ENCODE measurements at places on chromosomes 13 and 19. TPM values are rescaled to one million over a fixed set of nuclear protein-coding genes. Genes with fewer than 3 reads are reported as not detected.

The SIAH3 gene
- total RNA-seq = 0.07 TPM

The LMTK3 gene
- total RNA-seq = 3.0 TPM

GRCh38 chr19:52115526-52116053 lies 20.0 kb upstream of the ZNF841 start:
- DNase-seq = no peak

GRCh38 chr13:45361596-45362206 lies 20.7 kb upstream of the TPT1 start:
- no peak for DNase-seq

The CYP4F8 gene
- not detected for total RNA-seq

DNA sequence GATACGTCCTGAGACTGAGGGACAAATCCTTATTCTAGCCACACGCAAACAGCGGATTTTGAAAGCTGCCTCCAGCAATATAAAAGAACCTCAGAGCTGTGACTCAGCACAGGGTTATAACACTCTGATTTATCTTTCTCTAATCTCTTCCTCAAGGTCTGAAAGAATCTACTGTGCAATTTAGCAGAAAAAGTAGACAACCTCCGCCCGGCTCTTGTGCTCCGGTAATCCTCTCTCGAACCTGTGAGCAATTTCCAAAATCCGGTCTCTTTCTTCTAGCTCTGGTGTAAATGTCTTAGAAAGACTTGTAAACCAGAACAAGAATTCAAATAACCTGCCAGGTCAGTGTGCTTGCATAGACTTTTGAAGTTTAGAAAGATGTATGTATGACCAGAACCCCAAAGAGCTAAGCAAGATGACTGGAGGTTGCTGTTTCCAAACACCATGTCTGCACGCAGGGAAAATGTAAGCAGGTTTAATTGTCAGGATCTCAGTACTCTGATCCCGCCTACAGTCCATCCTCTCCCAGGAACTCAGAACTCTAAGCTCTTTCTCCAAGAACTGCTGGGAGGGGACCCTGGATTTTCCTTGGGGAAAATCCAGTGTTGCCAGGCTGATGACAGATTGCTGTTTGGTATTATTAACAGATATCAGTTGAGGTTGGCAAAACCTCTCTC lies 338.1 kb downstream of the RFC3 start:
- DNase-seq = no peak

- DNase-seq = no peak
Measured at GRCh38 chr19:27751044-27751391, 1461.9 kb downstream of the UQCRFS1 start.

DNA sequence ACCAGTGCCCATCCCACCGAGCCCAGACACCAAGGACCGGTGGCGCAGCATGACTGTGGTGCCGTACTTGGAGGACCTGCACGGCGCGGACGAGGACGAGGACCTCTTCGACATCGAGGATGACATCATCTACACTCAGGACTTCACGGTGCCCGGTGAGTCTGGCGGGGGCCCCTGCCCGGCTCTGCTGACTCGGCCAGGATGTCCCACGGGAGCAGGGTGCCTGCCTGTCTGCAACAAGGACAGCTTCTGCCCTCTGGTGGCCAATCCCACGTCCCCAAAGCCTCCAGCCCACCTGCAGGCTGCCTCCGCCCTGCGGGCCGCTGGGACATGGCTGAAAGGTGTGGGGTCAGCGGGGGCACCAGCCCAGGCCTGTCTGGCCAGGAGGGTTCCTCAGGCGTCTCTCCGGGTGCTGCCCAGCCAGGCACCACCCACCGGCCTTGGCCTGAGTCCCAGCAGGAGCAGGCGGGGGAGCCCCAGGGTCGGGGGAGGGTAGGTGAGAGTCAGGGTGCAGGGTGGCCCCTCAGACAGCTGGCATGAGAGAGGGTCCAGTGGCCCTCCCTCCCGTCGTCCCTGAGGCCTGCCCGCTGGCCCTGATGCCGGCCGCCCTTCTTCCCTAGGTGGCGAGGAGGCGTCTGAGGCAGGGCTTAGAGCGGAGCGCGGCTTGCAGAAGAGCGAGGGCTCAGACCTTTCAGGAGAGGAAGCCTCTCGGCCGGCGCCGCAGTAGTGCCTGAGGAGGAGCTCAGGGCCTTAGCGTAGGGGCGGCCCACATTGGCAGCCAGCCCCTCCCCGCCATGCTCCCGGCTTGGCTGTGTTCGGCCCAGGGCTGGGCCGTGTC lies 14.6 kb downstream of the CBARP start:
- peak; percentile 95 for DNase-seq

The PTH2 gene
- total RNA-seq = not detected

- DNase-seq = no peak
Measured at GRCh38 chr19:1069009-1069779, 2.2 kb downstream of the ARHGAP45 start.

DNA sequence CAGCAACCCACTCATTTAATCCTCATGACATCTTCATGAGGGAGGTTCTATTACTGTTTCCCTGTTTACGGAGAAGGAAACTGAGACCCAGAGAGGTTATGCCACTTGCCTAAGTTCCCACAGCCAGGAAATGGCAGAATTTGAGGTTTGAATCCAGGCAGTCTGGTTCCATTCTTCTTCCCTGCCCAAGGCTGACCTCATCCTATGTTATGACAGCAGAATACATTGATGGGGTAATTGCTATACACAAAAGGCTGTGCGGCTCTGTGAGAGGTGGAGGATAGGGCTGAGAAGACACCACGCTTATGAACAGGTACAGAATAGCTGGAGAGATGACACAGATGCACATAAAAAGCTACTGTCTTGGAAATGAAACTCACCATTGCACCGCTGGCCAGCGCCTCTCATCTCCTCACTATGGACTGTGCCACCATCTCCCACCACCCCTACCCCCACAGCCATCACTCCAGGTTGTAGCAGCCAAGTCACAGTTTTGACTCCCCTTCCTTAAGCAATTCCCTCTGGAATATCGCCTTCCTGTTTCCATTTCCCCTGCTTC lies 11.5 kb downstream of the MAG start:
- no peak for DNase-seq

- no peak for DNase-seq
Measured at GRCh38 chr19:5030136-5030820, 61.4 kb downstream of the KDM4B start.

DNA sequence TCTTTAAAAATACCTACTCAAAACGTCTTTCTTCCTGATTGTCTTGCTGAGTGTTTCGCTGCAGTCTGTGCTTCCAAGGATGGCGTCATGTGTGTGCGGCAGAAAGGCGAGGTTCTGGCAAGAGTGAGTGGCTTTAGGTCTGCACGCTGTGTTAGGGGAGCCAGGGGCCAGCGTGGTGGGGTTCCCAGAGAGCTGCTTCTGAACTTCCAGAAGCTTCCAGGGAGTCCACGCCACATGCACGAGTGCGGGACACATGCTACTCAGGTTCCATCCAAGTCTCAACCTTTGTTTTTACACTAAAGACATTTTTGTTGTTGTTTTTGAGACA lies 67.9 kb downstream of the ATP11A start:
- DNase-seq = no peak

- peak; percentile 54 for DNase-seq
Measured at GRCh38 chr19:4358709-4359626, 15.6 kb downstream of the MPND start.

- no peak for DNase-seq
Measured at GRCh38 chr13:23703246-23703860, 133.1 kb downstream of the TNFRSF19 start.

GRCh38 chr13:98981369-98982080 lies 3.7 kb upstream of the DOCK9 start:
- no peak for DNase-seq

The CIC gene
- total RNA-seq = 16.1 TPM

DNA sequence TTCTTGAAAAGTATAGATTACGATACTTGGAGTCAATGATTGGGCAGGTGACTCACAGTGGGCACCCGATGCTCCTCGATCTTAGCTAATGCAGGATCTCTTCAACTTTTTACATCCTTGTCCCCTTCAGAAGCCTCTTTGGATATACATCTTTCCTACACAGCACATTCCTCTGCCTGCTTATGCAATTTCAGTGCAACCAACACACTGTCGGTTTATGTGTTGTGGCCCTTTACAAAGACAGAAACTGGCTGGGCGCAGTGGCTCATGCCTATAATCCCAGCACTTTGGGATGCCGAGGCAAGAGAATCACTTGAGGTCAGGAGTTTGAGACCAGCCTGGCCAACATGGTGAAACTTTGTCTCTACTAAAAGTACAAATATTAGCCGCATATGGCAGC lies 2.6 kb downstream of the GPR42 start:
- no peak for DNase-seq

DNA sequence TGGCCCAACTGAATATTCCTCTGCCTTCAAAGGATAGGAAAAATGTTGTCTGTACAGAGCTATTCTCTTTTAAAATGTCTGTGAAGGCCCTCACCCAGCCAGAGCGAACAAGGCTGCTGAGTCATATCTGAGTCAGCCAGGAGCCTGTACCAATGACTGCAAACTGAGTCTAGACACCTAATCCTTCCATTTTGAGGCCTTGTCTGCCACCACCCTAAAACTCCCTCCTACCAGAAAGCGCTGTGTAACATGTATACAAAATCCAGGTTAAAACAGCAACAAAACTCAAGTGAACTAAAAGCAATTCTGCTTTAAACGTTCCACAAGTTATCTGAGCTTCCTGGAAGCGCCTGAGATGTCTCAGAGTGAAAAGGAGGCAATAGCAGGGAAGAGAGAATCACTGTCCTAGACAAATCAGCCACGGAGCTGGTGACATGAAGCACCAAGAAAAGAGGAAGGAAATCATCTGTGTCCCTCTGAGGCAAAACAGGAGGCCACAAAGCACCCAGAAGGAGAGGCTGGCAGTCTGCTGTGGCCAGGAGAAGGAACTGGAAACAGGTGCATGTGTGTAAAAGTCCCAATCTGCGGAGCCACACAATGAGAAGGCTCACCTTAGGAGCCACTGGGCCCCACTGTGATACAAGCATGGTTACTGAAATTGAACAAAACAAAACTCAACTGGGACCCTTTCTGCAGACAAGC lies 10.2 kb downstream of the DHRS12 start:
- no peak for DNase-seq

The GPR4 gene
- total RNA-seq = 0.07 TPM

The ZNF835 gene
- not detected for total RNA-seq

GRCh38 chr13:59043016-59043415 lies 1120.7 kb downstream of the DIAPH3 start:
- DNase-seq = peak; percentile 10

The PRR20B gene
- not detected for total RNA-seq

DNA sequence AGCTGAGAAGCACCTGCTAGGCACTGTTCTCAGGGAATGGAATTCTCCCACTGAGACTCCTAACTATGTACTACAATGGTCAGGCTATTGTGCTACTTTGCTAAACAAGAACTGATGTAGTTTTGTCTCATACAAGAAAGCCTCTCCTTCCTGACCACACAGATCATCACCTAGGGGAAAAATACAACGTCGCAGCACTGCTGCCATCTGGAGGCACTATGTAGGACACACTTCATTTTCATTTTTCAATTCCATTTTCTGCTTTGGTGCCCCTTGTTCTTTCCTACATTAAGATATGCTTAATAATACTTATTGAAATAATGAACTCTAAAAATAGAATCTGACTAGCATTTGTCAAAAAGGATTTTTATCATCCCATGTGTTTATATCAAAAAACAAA lies 21.1 kb downstream of the PROSER1 start:
- DNase-seq = peak; percentile 17

DNA sequence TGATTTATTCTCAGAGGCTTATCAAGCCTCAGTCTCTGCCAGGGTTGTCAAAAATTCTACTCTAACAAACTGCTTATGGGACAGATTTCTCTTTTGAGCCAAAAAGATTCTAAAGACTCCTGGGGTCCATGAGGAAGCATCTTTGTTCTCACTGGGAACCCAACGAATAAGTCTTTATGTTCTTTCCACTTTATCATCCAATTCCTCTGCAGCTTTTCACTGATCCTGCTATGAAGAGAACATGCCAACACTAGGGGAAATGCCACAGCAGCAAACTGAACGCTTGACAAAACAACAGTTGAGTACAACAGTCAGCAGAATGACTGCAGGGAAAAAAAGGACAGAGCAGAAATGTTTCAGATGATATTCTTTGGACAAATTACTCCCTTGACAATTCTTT lies 22.2 kb downstream of the DCLK1 start:
- DNase-seq = no peak

The NEK5 gene
- not detected for total RNA-seq

The CNMD gene
- total RNA-seq = 51.7 TPM

DNA sequence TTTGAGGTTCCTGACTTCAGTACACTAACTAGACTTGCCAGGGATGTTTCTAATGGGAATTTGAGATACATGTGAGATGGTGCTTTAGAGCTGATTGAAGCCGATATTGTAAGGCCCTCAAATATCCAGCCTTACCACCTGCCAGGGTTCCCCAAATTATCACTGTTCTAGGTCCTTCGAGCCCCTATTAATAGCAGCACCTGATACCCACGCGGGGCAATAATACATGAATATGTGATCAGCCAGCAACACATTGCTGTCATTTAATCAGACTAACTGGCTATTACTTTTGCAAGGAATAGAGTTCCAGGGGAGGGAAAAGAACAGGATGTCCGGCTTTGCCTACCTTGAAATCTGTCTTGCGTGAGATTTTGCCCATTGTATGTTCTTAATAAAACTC lies 5.1 kb downstream of the RGCC start:
- no peak for DNase-seq

The ZNF888 gene
- total RNA-seq = 4.6 TPM

- DNase-seq = no peak
Measured at GRCh38 chr13:30465343-30465592, 468 bp downstream of the HMGB1 start.

The TMED1 gene
- total RNA-seq = 49.5 TPM

- no peak for DNase-seq
Measured at GRCh38 chr19:36108684-36109083, 2.3 kb upstream of the OVOL3 start.

The LGALS4 gene
- total RNA-seq = not detected

DNA sequence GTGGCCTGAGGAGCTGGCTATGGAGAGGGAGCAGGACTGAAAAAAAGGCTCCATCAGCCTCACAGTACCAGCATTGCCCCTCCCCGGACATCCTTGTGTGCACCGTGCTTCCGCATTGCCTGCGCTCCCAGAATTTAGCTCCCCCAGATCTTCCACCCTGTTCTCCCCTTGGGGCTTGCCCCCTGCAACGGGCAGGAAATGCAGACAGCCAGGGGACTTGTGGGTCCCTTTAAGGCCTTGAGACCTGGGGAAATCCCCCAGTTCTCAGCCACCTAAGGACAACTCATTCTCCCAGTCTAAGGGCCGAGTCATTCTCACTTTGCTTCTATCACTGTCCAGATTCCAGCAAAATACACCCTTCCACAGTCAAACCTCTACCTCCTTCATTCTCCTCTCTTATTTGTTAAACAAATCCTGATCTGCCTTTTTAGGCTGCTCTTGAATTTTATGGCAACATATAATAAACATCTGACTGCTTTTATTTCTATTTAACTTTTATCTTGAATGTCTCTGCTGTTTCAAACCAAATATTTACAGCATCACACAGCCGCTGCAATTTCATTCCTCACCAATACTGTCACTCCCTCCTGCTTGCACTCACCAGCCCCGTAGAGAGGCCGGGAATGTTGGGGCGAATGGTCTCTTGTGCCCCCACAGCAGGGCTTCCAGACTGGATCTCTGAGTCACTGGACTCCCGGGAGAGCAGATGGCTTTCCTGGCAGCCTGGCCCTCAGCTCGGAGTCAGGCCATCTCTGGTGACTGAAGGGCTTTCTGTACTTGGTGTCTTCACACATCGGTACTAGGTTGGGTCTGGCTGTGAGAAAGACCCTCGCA lies 221.9 kb downstream of the TSHZ3 start:
- DNase-seq = no peak

Data from H7 (cell line).